ENCODE measurements at places on chromosomes 16 and 17. TPM values are rescaled to one million over a fixed set of nuclear protein-coding genes. Genes with fewer than 3 reads are reported as not detected.

DNA sequence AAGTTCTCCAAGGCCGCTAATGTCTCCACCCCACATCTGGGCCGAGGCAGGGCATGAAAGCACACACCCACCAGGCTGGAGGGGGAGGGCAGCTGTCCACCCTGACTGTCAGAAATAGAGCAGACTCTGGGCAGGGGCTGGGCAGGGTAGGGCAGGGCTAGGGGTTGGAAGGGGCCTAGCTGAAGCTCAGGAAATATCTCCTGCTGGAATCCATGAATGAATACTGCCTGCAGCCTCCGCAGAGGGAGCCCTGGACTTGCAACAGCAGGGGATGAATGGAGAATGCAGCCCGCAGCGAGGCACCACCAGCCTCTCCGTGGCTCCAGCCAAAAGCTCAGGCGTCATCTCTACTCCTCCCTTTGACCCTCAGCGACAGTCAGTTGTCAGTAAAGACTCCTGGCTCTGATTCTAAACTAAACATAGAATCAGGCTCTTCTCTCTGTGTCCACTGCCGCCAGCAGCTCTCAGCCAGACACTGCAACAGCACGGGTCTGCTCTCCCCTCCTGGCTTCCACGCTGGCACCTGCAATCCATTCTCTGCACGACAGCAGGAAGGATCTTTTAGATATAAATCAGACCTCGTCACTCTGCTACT, 23.9 kb upstream of the NGFR start:
- H3K4me3 ChIP-seq = no peak overlapping the region
- H3K4me1 ChIP-seq = no peaks in the 10 kb centered on the region

- no peak overlapping the region for H3K4me3 ChIP-seq
- no peak overlapping the region for H3K27ac ChIP-seq
- no peaks in the 10 kb centered on the region for H3K27me3 ChIP-seq
- H3K4me1 ChIP-seq = peaks cover 12% of the 10 kb centered on the region
- DNase-seq = no peak
Measured at GRCh38 chr17:67026341-67026740, 18.0 kb upstream of the CACNG1 start.

DNA sequence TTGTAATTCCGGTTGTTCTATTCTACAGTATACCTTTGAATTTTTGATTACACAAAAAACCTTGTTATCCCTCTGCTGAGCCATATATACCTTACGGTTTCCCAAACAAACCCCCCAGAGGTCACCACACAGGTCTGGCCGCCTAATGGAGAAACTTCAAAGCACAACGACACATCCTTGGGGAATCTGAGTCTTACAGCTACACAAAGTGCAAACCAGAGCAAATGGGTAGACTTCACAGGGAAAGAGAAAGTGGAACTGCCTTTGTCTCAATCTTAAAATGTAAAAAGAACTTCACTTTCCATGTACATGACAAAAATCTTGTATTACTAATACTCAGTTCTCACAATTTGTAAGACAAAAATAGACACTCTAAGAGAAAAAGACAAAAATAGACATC, 2.7 kb downstream of the FBXO31 start:
- no peaks in the 10 kb centered on the region for H3K27me3 ChIP-seq
- peak; percentile 35 for DNase-seq
- no peak overlapping the region for H3K4me3 ChIP-seq
- H3K27ac ChIP-seq = peak overlapping the region; percentile 35
- no peaks in the 10 kb centered on the region for H3K36me3 ChIP-seq

GRCh38 chr17:3002538-3003295, 60.7 kb downstream of the OR1D5 start:
- no peak for DNase-seq
- no peaks in the 10 kb centered on the region for H3K27me3 ChIP-seq
- H3K4me1 ChIP-seq = no peaks in the 10 kb centered on the region

GRCh38 chr16:2147981-2148671, at the start of gene RAB26:
Gene RAB26 (plus strand): TSS chr16:2148625. CDS start chr16:2148784, 159 bp downstream.
- no peak within 1 kb of the TSS for H3K27ac ChIP-seq
- H3K27me3 ChIP-seq = no peaks in the 10 kb centered on the region
- H3K36me3 ChIP-seq = peaks cover 4% of the 10 kb centered on the region
- peak within 1 kb of the TSS; percentile 48 for H3K4me3 ChIP-seq
- peaks cover 29% of the 10 kb centered on the region for H3K4me1 ChIP-seq

DNA sequence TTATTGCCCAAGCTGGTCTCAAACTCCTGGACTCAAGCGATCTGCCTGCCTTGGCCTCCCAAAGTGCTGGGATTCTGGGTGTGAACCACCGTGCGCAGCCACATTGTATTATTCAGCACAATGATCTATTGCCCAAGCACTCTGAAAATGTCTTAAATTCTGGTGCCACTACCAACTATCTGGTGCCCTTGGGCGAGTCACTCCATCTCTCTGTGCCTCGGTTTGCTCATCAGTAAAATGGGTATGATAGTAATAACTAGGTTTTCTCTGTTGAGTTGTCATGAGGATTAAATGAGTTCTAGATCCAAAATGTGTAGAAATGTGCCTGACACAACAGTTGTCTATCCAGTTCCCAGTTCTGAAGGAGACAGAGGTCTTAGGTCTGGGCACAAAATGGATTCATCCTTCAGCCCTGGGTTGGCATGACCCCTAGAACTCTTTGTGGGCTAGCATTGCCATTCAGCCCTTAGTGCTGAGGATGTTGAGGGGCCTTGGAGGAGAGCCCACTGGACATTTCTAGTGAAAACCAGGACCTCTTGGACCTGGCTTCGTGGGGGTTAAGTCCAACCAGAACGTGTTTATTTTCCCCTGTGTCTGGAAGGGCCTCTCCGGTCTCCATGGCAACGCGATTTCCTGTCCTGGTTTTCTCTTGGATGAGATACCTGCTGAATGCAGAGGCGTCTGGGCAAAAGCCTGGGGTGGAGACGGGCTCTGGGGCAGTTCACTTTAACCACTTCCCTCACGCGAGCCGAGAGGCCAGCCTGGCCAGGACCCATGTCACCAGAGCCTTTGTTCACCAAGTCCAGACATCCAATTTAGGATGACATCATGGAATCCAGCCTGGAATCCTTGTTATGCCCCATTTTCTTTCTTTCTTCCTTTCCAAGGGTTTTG, 43.7 kb upstream of the TNRC6A start:
- peak overlapping the region; percentile 81 for H3K27ac ChIP-seq
- H3K4me3 ChIP-seq = no peak overlapping the region
- no peaks in the 10 kb centered on the region for H3K36me3 ChIP-seq
- peaks cover 9% of the 10 kb centered on the region for H3K4me1 ChIP-seq
- peak; percentile 68 for DNase-seq

DNA sequence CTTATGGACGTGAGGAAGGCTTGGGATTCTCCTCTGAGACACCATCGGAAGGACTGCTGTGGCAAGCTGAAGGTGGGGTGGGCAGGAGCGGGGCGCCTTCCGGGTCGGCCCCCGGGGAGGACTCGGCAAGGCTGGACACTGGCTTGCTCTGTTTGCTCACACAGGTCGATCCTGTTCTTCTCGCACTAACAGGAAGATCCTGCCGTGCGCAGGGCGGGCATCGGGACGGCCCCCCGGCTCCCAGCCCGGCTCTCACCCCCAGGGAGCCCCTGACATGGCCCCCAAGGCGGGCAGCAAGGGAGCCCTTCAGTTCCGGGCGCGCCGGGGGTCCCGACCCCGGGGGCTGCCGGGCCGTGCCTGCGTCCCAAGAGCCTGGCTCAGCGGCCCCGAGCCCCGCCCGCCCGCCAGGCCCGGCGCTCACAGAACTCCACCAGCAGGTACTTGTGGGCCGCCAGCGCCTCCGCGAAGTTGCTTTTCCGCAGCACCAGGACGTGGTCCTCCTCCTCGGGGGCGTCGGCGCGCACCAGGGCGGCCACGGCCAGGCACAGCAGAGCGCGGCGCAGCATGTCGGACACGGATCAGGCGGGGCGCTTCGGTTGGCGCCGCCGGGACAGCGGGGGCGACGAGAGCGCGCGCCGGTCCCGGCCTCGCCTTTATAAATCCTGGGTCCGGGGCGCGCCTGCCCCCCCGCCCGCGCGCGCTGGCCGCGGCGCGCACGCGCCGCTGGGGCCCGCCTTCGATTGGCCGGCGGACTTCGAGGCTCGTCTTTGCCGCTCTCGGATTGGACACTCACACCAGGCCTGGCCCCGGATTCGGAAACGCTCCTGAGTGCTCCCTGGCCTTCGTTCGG, at the start of gene P4HB:
TSS of gene P4HB (minus strand) at position 630 of the 850 bp plus-strand sequence. CDS start at position 566, 64 bp downstream.
- H3K4me3 ChIP-seq = peak within 1 kb of the TSS; percentile 84
- H3K4me1 ChIP-seq = peaks cover 17% of the 10 kb centered on the region
- H3K27me3 ChIP-seq = no peaks in the 10 kb centered on the region

- no peaks in the 10 kb centered on the region for H3K36me3 ChIP-seq
- no peak overlapping the region for H3K4me3 ChIP-seq
- no peak for DNase-seq
- no peak overlapping the region for H3K27ac ChIP-seq
- H3K4me1 ChIP-seq = no peaks in the 10 kb centered on the region
Measured at GRCh38 chr17:39001703-39002637, 34.8 kb upstream of the FBXO47 start.

DNA sequence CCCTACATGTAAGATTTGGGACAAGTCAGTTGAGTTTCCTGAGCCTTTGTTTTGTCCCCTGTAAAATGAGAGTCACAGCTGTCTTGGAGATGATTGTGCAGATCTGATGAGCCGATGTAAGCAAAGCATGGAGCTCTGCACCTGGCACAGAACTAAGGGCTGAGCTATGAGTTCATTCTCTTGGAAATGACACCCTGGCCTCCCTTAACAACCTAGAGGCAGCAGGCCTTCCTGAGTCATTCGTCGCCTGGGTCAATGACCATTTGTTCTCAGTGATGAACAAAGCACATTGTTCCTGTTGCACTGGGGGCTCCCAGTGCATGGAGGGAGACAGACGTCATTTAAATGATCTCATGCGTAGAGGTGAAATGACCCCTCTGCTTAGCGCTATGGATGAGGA, 62.8 kb upstream of the GCSH start:
- peaks cover 6% of the 10 kb centered on the region for H3K4me1 ChIP-seq
- H3K4me3 ChIP-seq = no peak overlapping the region
- no peak overlapping the region for H3K27ac ChIP-seq
- H3K27me3 ChIP-seq = no peaks in the 10 kb centered on the region
- H3K36me3 ChIP-seq = no peaks in the 10 kb centered on the region
- DNase-seq = no peak

DNA sequence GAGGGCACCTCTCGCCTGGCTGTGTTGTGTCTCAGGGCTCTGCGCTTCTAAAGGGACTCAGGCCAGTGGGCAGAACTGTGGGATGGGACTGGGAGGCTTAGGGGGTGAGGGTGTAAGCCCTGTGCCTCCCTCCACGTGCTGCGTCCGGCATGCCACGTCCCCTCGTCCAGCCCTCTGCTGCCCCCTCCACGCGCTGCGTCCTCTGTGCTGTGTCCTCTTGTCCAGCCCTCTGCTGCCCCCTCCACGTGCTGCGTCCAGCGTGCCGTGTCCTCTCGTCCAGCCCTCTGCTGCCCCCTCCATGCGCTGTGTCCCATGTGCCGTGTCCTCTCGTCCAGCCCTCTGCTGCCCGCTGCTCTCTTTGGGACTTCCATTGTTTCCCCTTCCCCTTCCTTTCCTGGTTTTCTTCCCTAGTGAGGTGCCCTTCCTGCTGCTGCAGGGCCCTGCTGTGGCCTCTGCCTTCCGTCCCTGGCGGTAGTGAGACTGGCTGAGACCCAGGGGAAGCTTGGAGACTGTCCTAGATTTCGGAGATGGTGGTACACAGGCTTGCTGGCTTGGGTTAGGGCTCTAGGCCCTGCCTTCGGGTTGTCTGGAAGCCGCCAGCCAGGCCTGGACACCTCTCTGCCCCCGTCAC, 6.4 kb upstream of the ZNF750 start:
- no peaks in the 10 kb centered on the region for H3K4me1 ChIP-seq
- no peak overlapping the region for H3K27ac ChIP-seq
- no peak for DNase-seq
- H3K27me3 ChIP-seq = no peaks in the 10 kb centered on the region
- no peak overlapping the region for H3K4me3 ChIP-seq

DNA sequence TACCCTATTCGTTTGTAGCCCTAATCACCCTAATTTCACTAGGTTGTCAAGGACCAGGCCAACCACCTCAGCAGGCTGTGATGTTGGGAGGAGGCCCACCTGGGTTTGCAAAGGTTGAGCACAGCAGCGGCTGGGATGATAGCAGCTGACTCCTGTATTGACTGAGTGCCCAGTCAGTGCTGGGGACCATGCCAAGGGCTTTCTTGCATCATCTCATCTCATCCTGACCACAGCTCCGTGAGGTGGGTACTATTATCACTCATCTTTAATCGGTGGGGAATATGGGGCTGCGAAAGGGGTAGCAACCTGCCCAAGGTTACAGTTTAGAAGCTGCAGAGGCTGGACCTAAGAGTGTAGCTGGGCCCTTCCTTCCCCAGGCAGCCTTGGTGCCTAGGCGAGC, 11.7 kb downstream of the ATPAF2 start:
- no peak for DNase-seq
- no peak overlapping the region for H3K4me3 ChIP-seq
- no peak overlapping the region for H3K27ac ChIP-seq
- no peaks in the 10 kb centered on the region for H3K27me3 ChIP-seq
- no peaks in the 10 kb centered on the region for H3K4me1 ChIP-seq

GRCh38 chr16:14236401-14236800, 165.3 kb downstream of the MRTFB start:
- no peaks in the 10 kb centered on the region for H3K36me3 ChIP-seq
- H3K27me3 ChIP-seq = no peaks in the 10 kb centered on the region
- no peak overlapping the region for H3K4me3 ChIP-seq
- no peak overlapping the region for H3K27ac ChIP-seq
- peaks cover 34% of the 10 kb centered on the region for H3K4me1 ChIP-seq

- no peak overlapping the region for H3K4me3 ChIP-seq
- H3K27me3 ChIP-seq = no peaks in the 10 kb centered on the region
- H3K4me1 ChIP-seq = no peaks in the 10 kb centered on the region
- no peak for DNase-seq
- no peaks in the 10 kb centered on the region for H3K36me3 ChIP-seq
- no peak overlapping the region for H3K27ac ChIP-seq
Measured at GRCh38 chr16:13435415-13435814, 484.5 kb upstream of the ERCC4 start.

GRCh38 chr16:51542981-51543815, 392.1 kb upstream of the SALL1 start:
- no peak for DNase-seq
- H3K4me1 ChIP-seq = no peaks in the 10 kb centered on the region
- H3K27me3 ChIP-seq = no peaks in the 10 kb centered on the region
- H3K27ac ChIP-seq = no peak overlapping the region

- peaks cover 11% of the 10 kb centered on the region for H3K4me1 ChIP-seq
- no peaks in the 10 kb centered on the region for H3K27me3 ChIP-seq
- peak; percentile 83 for DNase-seq
Measured at GRCh38 chr17:7833795-7834541, at the start of gene KDM6B. Gene KDM6B (plus strand): TSS chr17:7834217. CDS start chr17:7845555, 11,338 bp downstream.

GRCh38 chr17:63445571-63445953, 544 bp downstream of the CYB561 start:
- H3K27me3 ChIP-seq = no peaks in the 10 kb centered on the region
- peak overlapping the region; percentile 85 for H3K4me3 ChIP-seq
- H3K27ac ChIP-seq = peak overlapping the region; percentile 61
- peaks cover 14% of the 10 kb centered on the region for H3K4me1 ChIP-seq
- no peak for DNase-seq
- no peaks in the 10 kb centered on the region for H3K36me3 ChIP-seq

- no peaks in the 10 kb centered on the region for H3K36me3 ChIP-seq
- H3K4me3 ChIP-seq = no peak overlapping the region
- H3K27ac ChIP-seq = no peak overlapping the region
- no peaks in the 10 kb centered on the region for H3K4me1 ChIP-seq
- DNase-seq = no peak
- no peaks in the 10 kb centered on the region for H3K27me3 ChIP-seq
Measured at GRCh38 chr17:34299956-34300577, 14.5 kb downstream of the CCL11 start.

ZPBP2 gene
- total RNA-seq = not detected

KCNG4 gene
- total RNA-seq = not detected

SP2 gene
- total RNA-seq = 25.2 TPM

HSF4 gene
- total RNA-seq = 52.0 TPM

PRAC1 gene
- total RNA-seq = not detected

NTN3 gene
- total RNA-seq = 0.39 TPM

CCL7 gene
- total RNA-seq = not detected

PRR35 gene
- total RNA-seq = 0.14 TPM
